Left kidney (tissue), 8 donors: ENCODE measurements at places on chromosomes 7 and 10.

DNA sequence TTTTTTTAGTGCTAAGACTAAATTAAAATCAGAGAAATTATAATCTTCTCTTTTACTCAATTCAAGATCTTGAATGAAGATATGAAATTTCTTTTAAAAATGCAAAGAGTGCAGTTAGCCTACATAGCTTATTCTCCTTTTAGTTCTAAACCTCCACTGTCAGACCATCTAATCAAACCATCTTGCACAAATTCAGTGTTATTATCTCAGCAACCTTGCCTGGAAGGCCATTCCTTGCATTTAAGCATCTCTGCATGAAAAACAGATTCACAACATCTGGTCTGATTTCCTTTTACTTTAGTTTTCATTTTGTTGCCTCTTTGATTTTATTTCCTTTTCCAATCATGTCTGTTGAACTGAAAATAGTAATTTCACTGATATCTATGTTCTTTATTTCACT is 527.2 kb upstream of the LRRTM3 start:
- no peak for DNase-seq

DNA sequence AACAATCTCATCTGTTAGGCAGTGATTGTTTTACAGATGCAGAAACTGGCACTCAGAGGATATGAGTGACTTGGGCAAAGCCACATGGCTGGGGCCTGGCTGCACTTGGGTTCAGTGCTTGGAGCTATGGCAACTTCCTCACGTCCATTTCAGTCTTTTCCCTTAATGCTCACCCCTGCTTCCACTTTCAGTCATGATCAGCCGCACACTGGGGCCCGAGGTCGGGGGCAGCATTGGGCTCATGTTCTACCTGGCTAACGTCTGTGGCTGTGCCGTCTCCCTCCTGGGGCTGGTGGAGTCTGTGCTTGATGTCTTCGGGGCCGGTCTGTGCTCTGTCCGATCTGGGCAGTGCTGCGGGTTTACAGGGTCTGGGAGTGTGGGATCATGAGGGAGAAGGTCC is 3.0 kb downstream of the SLC12A9 start:
- DNase-seq, result no peak

DNA sequence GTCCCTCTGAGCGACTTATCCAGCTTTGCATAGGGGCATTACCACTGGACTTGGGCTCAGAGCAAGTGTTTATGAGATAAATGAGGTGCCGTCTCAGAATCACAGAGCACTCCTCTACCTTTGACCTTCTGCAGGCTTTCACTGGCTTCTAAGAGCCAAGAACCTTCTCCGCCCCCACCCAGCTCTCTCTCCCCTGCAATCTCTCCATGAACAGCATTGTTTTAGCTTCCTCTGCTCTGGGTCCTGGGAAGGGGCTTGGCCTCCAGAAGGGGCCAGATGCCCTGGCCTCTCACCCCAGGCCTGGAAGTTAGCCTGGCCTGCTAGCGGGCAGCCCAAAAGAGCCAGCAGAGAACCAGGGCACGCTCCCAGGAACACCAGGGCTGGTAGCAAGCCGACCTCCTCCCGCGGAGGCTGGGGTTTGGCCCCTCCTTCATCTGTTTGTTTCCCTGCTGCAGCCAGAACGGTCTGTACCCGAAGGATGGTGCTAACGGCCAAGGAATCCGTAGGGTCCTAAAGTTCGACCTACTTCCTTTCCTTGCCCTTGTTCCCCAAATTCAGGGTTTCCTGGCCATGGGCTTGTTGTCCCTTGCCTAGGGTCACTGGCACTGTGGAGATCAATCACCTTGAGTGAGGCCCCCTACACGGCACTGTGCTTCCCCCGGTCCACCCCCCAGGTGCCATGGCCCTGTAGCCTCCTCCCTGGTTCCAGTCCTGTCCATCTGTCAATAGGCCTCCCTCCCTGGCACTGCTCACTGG is 18.7 kb upstream of the DDIT4 start:
- DNase-seq, result peak; percentile 71

GRCh38 chr10:11148142-11149028 is 130.7 kb downstream of the CELF2 start:
- no peak for DNase-seq

GRCh38 chr7:128407751-128408708 is 1.8 kb downstream of the IMPDH1 start:
- no peak for DNase-seq

DNA sequence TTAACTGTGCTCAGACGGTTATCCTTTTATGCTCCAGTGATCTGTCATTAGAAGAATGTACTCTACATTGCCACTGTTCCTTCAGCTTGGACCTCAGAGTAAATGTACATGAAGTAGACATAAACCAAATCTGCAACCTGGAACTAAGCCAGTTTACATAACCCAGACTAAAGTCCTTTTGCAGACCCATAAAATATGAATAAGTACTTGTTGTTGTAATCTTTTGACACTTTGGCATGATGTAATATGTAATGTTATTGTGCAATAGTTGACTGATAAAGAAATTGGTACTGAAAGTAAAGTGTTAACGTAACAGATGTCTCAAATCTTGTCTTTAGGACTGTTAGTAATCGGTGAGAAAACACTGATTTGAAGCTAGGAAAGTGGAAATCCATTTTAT is 115.8 kb upstream of the SORCS1 start:
- DNase-seq, result no peak

DNA sequence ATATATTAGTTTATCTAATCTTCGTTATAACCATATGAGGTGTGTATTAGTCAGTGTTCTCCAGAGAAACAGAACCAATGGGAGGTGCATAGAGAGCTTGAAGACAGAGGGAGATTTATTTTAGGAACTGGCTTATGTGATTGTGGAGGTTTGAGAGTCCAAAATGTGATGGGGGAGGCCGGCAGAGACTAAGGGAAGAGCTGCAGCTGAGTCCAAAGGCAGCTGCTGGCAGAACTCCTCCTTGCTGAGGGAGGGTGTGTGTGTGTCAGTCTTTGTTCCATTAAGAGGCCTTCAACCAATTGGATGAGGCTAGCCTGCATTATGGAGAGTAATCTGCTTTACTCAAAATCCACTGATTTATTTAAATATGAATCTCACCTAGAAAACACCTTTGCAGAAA is 165.1 kb downstream of the SH3PXD2A start:
- no peak for DNase-seq

- DNase-seq, result no peak
Measured at GRCh38 chr7:91846436-91846835, 34.1 kb downstream of the MTERF1 start.

DNA sequence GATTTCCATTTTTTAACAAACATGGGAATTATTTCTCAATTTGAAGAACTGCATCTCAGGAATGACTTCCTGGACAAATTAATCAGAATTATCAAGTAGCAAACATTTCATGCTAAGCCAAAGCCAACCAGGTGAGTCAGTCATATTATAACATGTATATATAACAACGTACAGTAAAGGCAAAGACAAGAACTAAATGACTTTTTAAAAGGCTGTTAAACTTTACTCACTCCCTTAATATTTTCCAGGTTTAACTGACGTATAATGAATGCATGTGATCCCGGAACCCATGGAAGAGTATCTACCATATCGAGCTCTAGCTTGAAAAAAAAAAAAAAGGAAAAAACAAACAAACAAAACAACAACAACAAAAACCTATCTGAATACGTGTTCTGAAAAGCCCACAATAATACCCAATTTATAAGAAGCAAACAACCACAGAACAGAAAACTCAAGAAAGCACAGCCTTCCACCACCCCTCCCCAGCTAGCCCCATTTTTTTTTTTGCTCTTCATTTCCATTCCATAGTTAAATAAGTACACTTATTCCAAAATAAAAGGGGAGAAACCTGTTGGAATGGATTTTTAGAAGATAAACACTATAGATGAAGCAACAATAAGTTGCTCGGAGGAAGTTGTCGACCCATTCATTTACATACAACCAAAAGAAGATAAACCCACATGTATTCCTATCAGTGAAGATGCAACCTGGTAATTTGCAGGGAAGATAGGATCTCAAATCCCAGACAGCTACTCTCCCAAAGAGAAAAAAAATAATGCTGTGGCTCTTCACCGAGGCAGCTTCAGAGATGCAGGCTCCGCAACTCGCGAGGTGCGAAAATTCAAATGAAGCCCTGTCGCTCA is 537 bp downstream of the NAPEPLD start:
- DNase-seq, result no peak

DNA sequence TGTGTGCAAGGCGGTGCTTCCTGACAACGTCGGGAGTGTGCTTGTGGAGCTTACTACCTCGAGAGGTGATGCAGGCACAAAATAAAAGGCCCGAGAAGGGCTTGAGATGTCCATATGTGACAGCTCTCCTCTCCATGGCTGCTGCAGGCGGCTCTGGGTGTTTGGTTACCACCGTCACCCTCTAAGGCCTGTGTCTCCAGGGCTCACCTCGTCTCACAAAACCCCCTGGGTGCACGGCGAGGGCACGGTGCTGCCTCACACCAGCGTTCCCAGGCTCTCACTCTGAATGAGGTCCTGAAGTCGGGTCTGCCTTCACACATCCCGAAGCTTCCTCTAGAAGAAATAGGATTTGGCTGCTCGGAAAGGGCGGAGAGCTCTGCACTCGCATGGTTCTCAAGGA is 32.9 kb downstream of the PROSER2 start:
- no peak for DNase-seq
